HT-29 (cell line): ENCODE measurements at places on chromosomes 1 and 21.

DNA sequence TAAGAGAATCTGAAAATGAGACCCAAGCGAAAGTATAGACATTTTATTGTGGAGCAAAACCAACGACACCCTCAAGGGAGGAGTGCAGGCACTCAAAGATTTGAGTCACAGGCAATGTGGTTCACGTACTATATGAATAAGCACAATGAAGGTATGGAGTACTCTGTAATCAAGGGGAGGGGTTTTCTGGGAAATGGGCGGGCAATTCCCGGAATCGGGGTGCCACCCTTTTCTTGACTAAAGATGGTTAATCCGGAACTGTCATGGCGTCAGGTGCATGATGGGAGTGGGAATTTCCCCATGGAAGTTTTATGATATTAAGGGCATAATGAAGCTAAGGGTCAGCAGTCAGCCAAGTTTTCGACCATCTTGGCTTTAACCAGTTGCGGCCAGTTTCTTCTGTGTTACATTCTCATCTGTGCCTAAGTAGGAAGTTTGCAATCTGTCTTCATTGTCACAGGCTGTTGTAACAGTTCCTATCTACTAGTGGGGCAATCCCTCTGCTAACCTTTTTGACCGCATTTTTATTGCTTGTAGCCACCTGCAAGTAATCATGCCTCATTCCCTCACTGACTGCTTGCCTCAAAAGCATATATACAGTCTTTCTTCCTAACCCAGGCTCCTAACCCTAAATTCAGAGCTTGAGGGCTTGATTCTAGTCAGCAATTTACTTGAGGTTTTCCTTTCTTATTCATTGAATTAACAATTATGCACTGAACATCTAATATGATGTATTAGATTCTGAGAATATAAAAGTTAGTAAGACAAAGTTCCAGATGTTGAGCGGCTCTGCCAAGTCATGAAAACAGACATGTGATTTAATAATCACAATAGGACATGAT, 775 bp upstream of the AIM2 start:
- DNase-seq: no peak

DNA sequence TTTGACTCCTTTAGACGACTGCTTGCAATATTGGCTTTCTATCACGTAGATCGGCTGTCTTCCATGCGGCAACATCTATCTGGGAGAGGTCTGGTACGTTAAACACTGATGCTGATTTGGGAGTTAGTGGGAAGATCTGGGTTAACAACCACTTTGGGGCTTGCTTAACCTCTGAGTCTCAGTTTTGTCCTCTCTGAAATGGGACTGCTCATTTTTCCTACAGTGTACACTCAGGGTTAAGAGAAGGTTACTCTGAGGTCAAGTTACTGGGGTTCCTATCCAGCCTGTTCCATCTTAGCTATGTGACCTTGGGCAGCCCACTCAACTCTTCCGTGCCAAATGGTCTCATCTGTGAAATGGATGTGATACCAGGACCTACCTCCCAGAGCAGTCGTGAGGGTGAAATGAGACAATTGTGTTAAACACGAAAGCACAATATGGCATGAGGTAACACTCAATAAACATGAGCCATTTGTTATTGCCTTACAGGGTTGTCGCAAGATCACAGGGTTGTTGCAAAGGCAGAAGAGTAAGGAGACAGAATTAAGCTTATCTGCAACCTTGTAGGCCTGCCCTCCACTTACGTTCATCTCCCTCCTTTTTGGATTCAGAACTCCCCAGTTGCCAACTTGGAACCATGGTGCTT, 5.6 kb downstream of the ABCA4 start:
- DNase-seq: no peak

- no peak for DNase-seq
Measured at GRCh38 chr1:197771386-197771785, 3.9 kb downstream of the DENND1B start.

- no peak for DNase-seq
Measured at GRCh38 chr1:247387565-247387964, 28.4 kb upstream of the NLRP3 start.
